Activated CD4-positive, alpha-beta memory T cell treated with anti-CD3 and anti-CD28 coated beads for 36 hours (primary cell): ENCODE measurements at places on chromosomes 2 and 18. TPM values are rescaled to one million over a fixed set of nuclear protein-coding genes. Genes with fewer than 3 reads are reported as not detected.

DNA sequence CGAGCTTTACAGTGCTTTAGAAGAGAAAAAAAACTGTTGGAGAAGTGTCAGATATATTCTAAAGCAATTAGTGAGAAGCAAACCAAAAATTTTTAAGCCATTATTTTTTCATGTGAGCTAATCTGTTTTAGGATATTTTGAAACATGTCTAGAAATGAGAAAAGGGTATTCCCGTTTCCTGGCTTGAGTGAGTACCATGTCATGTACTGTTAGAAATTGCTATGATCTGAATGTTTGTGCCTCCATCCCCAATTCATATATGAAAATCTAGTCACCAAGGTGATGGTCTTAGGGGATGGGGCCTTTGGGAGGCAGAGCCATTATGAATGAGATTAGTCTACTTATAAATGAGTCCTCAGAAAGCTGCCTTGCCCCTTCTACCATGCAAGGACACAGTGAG is 493.3 kb upstream of the GCFC2 start:
- DNase-seq, result no peak
- H3K4me3 ChIP-seq, result no peak overlapping the region
- H3K27ac ChIP-seq, result no peak overlapping the region

DNA sequence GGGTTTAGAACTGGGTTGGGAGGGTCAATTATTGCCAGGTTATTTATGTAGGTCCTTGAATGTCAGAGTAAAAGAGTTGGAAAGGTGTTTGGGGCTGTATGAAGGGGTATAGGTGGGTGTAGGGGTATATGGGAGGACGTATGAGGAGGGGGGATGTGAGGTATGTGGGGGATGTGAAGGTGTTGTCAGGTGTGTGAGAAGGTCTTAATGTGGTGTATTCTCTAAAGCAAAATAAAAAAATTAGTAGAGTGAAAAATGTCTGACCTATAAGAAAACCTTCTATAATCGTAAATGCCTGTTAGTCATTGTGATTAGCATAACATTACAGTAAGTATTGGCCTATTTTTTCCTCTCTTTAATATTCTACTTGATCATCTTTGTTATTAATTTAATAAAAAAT is 25.1 kb downstream of the ACVR2A start:
- no peak overlapping the region for H3K27ac ChIP-seq
- H3K36me3 ChIP-seq, result peaks cover 1% of the 10 kb centered on the region
- no peaks in the 10 kb centered on the region for H3K27me3 ChIP-seq

DNA sequence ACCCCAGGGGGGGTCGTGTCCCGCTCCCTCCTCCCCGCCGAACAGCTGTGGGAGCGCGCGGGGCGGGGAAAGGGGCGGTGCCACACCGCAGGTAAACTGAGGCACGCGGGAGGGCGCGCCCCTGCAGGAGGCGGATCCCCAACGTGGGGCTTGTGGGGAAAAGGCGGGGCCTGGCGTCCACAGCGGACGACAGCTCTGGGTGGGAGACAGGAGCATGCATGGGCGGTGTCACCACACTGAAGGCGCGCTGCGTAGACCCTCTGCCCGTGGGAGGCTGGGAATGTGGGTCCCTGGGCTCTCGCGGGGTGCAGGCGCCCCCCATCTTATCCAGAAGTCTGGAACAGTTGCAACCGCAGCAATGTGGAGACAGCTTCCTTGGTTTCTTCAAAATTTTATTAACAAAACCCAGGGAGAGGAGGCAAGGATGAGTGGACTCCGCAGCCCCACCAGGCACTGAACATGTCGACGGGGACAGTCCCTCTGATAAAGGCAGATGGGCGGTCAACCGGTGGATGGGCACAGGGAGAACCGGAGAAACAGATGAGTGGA is 723 bp upstream of the MBD1 start:
- no peaks in the 10 kb centered on the region for H3K27me3 ChIP-seq
- peak; percentile 16 for DNase-seq
- H3K27ac ChIP-seq, result peak overlapping the region; percentile 90
- peak overlapping the region; percentile 95 for H3K4me3 ChIP-seq

DNA sequence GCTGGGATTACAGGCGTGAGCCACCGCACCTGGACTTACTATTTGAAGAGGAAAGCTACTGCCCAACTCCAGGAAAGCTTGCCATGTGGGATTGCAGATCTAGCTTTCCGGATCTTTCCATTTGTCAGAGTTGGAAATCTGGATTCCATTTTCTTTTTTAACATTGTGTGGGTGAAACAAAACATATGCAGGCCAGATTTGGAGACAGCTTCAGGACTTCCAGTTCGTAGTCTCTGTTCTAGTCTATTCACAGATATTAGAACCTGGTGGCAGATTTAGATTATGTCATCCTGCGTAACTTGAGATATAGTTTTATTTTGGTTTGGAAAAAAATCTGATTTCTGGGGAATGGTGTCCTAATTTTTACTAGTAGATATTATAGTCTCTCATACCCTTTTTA is 70.5 kb downstream of the ZNF236 start:
- H3K36me3 ChIP-seq, result peaks cover 34% of the 10 kb centered on the region
- no peak overlapping the region for H3K27ac ChIP-seq
- no peaks in the 10 kb centered on the region for H3K4me1 ChIP-seq
- H3K4me3 ChIP-seq, result no peak overlapping the region

DNA sequence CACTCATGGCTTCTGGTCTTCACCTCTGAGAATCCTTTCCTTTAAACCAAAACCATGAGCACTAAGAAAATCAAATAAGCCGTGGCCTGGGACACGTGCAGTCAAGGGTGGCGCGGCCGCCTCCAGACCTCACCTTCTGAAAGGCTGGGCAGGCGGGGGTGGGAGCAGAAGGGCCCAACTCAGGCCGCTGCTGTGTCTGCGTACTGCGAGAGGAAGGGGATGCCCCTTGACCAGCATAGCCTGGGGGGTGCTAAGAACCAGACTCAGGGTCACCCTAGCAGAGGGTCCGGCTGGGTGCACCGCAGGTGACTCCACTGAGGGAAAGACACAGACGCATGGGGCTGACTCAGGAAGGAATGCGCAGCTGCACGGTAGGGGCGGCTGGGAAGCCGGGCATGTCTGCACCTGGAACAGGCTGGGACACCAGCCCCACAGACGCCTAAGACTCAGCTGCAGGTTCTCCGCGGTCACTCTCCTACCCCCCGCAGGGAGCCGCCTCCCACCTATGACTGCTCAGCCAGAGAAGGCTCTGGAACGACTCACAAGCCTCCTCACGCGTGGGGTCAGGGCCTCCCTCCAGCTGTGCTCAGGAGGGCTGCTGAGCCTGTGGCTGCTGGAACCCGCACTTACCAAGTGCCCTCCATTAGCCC is 432.4 kb upstream of the MYT1L start:
- H3K27ac ChIP-seq, result no peak overlapping the region
- no peak overlapping the region for H3K4me3 ChIP-seq

GRCh38 chr18:24766376-24766775 is 305.9 kb downstream of the HRH4 start:
- H3K27ac ChIP-seq, result no peak overlapping the region
- no peaks in the 10 kb centered on the region for H3K4me1 ChIP-seq
- H3K27me3 ChIP-seq, result peaks cover 2% of the 10 kb centered on the region
- no peak overlapping the region for H3K4me3 ChIP-seq
- H3K36me3 ChIP-seq, result no peaks in the 10 kb centered on the region

DNA sequence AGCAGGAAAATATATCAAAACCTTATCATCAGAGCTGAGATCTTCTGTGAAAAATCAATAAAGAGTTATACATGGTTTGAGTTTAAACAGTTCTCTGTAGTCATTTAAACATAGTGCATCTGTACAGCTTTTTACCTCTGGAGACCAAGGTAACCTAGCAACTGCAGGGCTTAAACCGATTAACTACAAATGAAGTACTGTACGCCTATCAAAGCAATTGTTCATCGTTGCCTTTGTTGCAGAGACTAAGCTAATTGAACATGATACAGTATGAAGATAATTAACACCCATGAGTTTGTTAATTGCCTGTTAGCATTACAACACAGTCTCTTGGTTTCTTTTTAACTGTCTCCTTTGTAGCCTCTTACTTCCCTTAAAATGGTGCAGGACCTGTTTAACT is 147.9 kb downstream of the LNPK start:
- H3K4me3 ChIP-seq, result no peak overlapping the region
- no peak for DNase-seq
- H3K27me3 ChIP-seq, result no peaks in the 10 kb centered on the region
- no peaks in the 10 kb centered on the region for H3K36me3 ChIP-seq
- H3K4me1 ChIP-seq, result no peaks in the 10 kb centered on the region
- no peak overlapping the region for H3K27ac ChIP-seq

GRCh38 chr2:69979902-69980807 is 18.7 kb upstream of the ASPRV1 start:
- no peak for DNase-seq
- H3K4me1 ChIP-seq, result peaks cover 11% of the 10 kb centered on the region
- H3K36me3 ChIP-seq, result no peaks in the 10 kb centered on the region
- no peak overlapping the region for H3K4me3 ChIP-seq

DNA sequence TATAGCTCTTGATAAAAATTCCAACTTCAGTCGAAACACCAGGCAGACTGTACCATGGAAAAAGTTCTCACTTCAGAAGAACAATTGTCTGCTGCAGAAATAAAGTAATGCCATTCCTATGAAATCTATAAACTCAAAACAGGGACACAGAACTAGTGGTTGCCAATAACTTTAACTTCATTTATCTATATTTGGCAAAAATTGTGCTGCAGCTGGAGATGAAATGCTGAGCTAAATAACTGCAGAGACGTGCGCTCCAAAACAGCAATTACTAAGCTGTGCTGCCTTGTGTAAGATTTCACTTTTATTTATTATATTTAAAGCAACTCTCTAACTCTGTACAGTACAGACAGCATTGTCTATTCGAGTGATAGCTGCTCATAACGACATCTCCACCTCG is 540.1 kb upstream of the ID2 start:
- no peak for DNase-seq
- no peak overlapping the region for H3K27ac ChIP-seq
- H3K4me1 ChIP-seq, result peaks cover 10% of the 10 kb centered on the region
- H3K36me3 ChIP-seq, result no peaks in the 10 kb centered on the region
- no peaks in the 10 kb centered on the region for H3K27me3 ChIP-seq

- H3K4me1 ChIP-seq, result no peaks in the 10 kb centered on the region
- no peak overlapping the region for H3K4me3 ChIP-seq
- no peaks in the 10 kb centered on the region for H3K36me3 ChIP-seq
- H3K27ac ChIP-seq, result no peak overlapping the region
- peaks cover 3% of the 10 kb centered on the region for H3K27me3 ChIP-seq
Observed at GRCh38 chr2:174031226-174031625, 66.1 kb upstream of the SP3 start.

GRCh38 chr2:22078701-22079100 is 954.9 kb downstream of the TDRD15 start:
- H3K27me3 ChIP-seq, result no peaks in the 10 kb centered on the region
- H3K36me3 ChIP-seq, result no peaks in the 10 kb centered on the region
- no peak overlapping the region for H3K27ac ChIP-seq
- no peaks in the 10 kb centered on the region for H3K4me1 ChIP-seq
- H3K4me3 ChIP-seq, result no peak overlapping the region
- no peak for DNase-seq

CCDC148 gene
- 0.29 TPM for total RNA-seq

ZNF519 gene
- total RNA-seq, result 15.8 TPM

GYPC gene
- 123 TPM for total RNA-seq

SERPINB7 gene
- total RNA-seq, result not detected

CROCC2 gene
- total RNA-seq, result not detected
